Stimulated activated CD4-positive, alpha-beta T cell treated with anti-CD3 and anti-CD28 coated beads, Interleukin-15, amount 100 ng/mL, for 1 hour (primary cell): ENCODE measurements at places on chromosomes 7 and 10.

GRCh38 chr10:133405844-133406527 lies 12.0 kb downstream of the MTG1 start:
- DNase-seq: no peak

- DNase-seq: no peak
These were observed 94.2 kb upstream of the IGFBP3 start for GRCh38 chr7:46015107-46015868.

DNA sequence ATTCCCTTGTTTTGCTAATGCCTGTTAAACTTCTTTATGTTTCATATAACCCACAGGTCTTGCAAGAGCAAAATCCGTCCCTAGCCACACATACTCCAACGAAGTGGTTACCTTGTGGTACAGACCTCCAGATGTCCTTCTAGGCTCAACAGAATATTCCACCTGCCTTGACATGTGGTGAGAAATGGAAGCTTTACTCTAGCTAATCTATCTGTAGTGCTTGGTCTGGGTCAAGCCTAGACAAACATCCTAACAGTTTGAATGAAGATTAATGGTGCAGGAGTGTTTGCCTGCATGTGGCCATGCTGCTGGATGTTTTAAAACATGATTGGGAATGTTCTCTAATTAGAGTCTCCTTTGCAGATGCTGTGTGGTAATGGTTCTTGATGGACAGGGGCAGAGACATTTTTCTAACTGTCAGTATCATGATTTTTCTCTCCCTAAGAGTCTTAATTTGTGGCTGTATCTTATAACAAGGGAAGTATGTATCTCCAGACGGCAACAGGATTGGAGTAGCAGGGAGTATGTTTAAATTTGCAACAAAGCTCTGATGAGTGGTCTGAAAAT lies 308.5 kb upstream of the FZD1 start:
- DNase-seq: no peak

GRCh38 chr10:132129431-132129830 lies 57.3 kb upstream of the DPYSL4 start:
- DNase-seq: no peak

- DNase-seq: no peak
These were observed at the start of gene CDK5 for GRCh38 chr7:151057506-151057988. Gene CDK5, minus strand, starts transcription at chr7:151057897. Its CDS starts 49 bp downstream, at chr7:151057848.

GRCh38 chr7:10888861-10889260 lies 84.8 kb upstream of the PHF14 start:
- DNase-seq: no peak

GRCh38 chr10:607545-608185 lies 81.8 kb downstream of the DIP2C start:
- no peak for DNase-seq
